ENCODE measurements at places on chromosomes 16 and 17.

- DNase-seq: peak; percentile 97
Measured at GRCh38 chr17:76710863-76711611, at the start of gene MXRA7. Gene MXRA7, minus strand, starts transcription at chr17:76710965. Its CDS starts 19 bp downstream, at chr17:76710946.

GRCh38 chr16:82682767-82683166 lies 56.0 kb downstream of the CDH13 start:
- no peak for DNase-seq

- no peak for DNase-seq
Measured at GRCh38 chr17:14986127-14986526, 279.0 kb downstream of the PMP22 start.

DNA sequence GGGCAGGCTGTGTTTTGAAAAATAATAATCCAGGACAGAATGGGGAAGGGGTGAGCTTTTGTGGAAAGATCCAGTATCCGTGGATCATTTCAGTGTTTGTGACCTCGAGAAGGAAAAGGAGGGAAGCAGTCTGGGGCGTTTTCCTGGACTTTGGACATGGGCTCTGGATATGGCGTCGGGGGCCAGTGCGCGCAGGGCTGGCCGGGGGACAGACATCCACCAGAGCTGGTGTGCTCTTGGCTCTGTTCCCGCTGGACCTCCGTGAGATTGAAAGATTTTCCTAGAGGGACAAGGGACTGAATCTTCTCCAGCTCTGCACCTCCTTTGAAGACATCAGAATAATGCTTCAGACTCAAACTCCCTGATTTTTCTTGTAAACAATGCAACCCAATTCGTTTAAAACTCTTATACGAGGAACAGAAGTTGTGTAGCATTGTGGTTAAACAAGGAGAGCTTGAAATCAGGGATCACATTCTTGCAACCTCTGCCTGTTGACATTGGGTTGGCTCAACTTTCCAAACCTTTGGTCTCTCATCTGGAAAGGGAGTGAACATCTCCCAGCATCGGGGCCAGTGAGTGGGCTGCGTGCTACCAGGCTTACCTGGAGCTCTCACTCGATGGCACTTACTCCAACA lies 75.9 kb downstream of the C16orf95 start:
- no peak for DNase-seq

DNA sequence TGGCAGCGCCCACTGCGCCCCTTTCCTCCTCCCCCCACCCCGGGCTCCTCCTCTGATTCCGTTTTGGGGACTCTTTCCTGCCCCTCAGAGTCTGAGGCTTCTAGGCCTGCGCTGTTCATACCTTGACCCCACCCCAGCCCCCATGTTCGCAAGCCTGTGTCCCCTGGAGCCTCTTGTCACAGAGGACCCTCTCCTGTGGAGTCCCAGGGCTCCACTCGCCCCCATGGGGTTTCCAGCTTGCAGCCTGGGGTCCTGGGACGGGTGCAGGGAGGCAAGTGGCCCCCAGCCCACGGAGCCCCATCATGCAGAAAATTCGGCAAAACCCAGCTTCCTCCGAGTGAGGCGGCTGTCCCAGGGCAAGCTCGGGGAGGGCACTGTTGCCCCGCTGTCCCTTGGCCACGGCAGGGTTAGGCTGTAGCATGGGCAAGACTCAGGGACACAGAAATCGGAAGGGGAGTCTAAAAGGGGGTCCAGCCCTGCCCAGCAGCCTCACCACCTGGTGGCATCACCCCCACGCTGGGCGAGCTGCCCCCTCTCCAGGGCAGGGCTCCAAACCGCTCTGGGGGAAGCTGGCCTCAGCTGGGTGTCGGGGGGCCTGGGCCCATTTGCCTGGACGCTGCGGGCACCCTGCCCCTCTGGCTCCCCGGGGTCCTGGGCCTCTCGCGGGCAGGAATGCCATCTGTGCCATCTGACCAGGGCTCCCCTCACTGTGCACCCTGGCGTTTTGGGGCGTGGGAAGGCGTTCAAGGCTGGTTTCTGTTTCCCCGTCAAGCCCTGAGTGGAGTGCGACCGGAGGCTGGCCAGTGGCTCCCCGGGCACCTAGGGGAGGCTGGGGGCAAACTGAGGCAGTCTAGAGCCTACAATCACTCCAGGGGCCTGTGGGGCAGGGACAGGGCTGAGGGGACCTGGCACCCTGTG lies 11.5 kb upstream of the BAHCC1 start:
- DNase-seq: no peak

DNA sequence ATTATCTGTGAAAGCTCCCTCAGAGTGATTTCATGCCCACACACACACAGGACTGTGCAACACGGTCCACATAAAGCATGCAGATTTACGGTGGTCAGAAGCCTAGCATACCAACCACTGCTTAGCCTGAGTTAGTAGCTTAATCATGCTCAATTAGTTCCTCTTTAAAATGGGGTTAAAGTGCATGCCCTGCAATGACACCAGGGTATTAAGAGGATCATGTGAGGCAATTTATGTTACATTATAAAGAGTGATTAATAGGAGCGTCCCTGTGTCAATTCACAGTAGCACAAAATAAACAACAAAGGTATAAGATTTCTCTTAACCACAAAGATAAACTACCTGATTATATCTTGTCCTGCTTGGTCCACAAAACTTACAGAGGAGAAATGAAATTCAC lies 39.8 kb downstream of the C17orf67 start:
- DNase-seq: no peak

GRCh38 chr16:73610605-73611156 lies 562.8 kb upstream of the ZFHX3 start:
- DNase-seq: no peak

DNA sequence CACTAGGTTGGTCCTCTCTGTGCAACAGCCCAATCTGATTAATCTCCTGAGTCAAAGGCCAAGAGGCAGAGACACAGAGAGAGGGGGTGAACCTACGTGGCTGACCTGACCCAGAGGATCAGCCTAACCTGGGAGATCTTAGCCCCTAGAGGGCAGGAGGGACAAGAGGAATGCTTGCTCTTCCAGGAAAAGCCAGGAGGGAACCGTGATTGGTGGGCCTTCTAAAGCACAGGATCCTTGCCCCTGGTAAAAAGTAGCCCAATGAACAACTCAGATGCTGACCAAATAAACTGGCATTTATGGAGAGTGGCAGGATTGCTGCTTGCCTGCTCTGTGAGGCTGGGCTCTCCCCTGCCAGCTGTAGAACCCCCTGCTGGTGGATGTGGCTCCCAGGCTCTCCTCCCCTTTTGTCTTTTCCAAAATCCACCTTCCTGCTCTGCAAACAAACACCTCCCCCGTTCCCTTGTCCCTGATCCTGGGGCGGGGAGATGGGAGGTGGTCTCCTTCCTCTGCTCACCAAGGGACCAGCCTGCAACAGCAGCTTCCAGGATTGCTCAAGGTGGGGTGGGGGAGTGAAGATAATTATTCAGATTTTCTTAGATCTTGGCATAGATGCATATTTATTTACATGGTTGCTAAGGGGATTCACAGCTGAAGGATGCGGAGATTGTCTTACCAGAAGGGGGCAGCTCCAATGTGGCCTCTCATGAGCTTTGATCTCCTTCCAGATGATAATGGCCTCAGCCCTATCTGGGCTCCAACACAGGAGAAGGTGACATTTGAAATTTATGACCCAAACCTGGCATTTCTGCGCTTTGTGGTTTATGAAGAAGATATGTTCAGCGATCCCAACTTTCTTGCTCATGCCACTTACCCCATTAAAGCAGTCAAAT lies 71.9 kb downstream of the SDR42E1 start:
- peak; percentile 72 for DNase-seq

GRCh38 chr16:47375423-47375822 lies 85.4 kb downstream of the ITFG1 start:
- DNase-seq: no peak

- no peak for DNase-seq
Measured at GRCh38 chr16:69732101-69732500, 5.7 kb upstream of the NQO1 start.

GRCh38 chr16:87459027-87459426 lies 33.8 kb downstream of the ZCCHC14 start:
- no peak for DNase-seq

GRCh38 chr17:32102646-32103186 lies 39.6 kb upstream of the RHOT1 start:
- DNase-seq: peak; percentile 15

- DNase-seq: peak; percentile 89
Measured at GRCh38 chr17:57954397-57955182, 622 bp downstream of the CUEDC1 start.

DNA sequence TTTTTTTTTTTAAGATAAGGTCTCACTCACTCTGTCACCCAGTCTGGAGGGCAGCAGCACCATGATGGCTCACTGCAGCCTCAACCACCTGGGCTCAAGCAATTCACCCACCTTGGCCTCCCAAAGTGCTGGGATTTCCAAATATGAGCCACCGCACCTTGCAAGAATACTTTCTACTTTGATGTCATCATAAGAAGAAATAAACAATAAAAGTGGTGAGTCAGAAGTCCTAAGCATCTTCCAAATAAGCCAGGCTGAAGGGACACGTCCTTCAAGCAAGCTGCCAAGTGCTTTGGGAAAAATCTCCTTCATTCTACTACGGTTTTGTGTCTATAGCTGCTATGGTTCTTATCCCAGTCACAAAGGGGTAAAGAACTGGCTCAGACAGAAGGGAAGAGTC lies 20.3 kb downstream of the HASPIN start:
- DNase-seq: no peak

DNA sequence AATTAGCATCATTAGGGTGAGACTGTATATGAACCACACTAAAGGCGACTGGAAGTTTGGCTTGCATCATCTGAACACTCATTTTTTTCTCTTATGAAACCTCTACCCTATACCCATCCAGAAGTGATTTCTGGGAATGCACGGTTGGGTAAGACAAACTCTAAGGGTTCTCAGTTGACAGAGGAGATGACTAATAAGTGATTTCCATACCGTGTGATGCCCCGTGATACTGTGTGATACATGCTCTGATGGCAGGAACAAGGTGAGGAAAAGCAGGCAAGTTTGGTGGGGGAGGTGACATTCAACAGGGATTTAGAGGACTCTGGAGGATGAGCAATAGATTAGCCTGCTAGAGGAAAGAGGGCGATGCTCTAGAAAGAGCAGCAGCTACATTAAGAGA lies 156.4 kb upstream of the CCL2 start:
- no peak for DNase-seq

GRCh38 chr17:79645022-79645776 lies 34.3 kb upstream of the RBFOX3 start:
- no peak for DNase-seq

- DNase-seq: peak; percentile 68
Measured at GRCh38 chr16:27230562-27231001, 27.3 kb downstream of the KDM8 start.

GRCh38 chr17:43556292-43556691 lies 10.2 kb upstream of the ETV4 start:
- DNase-seq: no peak

Data from H7 (cell line).